ENCODE measurements at places on chromosomes 1 and 21. TPM values are rescaled to one million over a fixed set of nuclear protein-coding genes. Genes with fewer than 3 reads are reported as not detected.

The NTPCR gene
- polyA plus RNA-seq: 39.6 TPM

The CHI3L1 gene
- 1.1 TPM for polyA plus RNA-seq

The AMPD1 gene
- polyA plus RNA-seq: 81.2 TPM

The ACTL8 gene
- not detected for polyA plus RNA-seq

The CATSPER4 gene
- not detected for polyA plus RNA-seq

The PRRX1 gene
- polyA plus RNA-seq: 148 TPM

DNA sequence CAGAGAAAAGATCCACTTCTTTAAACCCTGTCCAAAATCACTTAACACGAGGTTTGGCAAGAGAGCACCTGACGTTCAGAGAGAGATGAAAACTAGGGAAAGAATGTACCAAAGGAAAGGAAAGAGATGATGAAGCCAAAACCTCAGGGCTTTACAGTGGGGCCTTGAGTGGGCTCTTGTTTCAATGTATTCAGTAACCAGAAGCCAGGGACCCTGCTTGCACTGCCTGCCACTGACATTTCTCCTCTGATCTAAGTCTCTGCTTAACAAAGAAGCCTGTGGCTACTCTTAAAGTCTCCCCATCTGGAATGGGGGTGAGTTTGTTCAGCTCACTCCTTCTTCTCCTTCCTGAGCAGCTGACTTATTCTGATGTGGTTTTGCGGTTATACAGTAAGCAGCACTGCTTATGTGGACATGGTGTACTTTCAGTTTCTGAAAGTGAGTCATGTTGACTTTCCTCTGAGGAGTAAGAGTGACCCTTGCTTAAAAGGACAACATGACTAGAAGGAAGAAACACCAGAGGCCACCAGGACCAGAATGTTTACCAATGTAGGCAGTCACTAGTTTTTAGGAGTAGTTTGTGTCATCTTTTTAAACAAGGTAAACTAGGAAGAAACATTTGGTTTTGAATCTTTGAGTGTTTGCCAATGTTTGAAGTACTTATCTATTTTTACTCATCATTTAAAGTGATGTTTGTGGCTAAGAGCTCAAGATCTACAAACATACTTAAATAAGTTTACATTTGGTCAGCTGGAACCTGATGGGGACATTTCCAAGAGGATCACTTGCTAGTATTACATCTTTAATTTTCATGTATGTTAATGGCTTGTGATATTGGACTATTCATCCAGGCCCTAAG is 87.4 kb downstream of the FASLG start:
- DNase-seq: peak; percentile 80

DNA sequence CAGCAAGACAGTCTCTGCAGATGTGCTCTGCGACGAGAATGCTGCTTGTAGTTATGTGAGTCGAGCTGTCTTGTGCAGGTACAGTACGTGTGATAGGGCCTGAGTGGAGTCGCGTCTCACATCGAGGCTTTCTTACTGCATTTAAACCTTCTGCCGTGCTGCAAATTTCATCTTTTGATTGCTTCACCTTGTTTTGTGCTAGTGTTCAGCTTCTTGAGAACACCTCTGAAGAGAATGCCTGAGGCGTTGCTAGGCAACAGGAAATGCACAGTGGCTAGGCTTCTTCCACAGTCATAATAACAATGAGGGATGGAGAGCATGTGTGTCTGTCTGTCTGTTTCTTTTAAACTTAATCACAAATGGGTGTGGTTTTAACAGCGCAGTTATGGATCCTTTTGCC is 52.9 kb downstream of the MRPS6 start:
- DNase-seq: peak; percentile 23

DNA sequence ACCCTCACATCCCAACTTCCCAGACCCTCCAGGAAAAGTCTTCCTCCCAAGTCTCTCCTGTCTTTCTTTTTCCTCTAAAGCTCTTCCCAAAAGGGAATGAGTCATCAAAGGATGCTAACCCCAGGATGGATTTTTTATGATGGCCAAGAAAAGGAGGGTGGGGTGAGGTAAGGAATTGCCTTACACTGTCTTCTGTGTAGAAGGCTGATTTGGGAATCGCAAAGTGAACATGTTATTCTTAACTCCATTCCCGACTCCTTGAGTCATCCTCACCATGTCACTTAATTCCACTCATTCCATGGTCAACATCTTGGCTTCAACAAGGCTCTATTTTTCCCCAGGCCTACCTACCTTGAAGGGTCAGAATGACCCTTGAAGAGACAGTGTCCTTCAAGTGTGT is 44.0 kb downstream of the TBX15 start:
- no peak for DNase-seq

GRCh38 chr1:225554216-225554812 is 98.6 kb downstream of the ENAH start:
- DNase-seq: peak; percentile 53

DNA sequence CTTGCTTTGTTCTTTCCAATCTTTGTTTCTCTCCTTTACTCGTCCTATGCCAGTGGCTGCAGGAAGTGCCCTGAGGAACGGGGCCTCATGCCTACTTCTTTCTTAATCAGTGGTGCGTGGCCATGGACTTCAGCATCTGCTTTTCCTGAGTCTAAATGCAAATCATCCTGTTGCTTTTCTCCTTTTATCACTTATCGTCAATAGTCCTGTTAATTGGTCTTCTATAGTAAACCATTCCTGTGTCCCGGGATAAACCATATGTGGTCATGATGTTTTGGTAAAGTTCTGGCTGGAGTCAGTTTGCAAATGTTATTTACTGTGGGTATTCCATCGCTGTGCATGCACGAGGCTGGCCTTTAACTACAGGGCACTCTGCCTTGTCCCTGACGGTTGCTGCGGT is 47.5 kb downstream of the AGPAT3 start:
- no peak for DNase-seq

- DNase-seq: no peak
These were observed 138.1 kb downstream of the TPR start for GRCh38 chr1:186236921-186237320.

GRCh38 chr1:12630946-12631530 is 12.8 kb upstream of the AADACL4 start:
- no peak for DNase-seq

GRCh38 chr1:38005195-38006007 is at the start of gene FHL3:
Gene FHL3, minus strand, starts transcription at chr1:38005514. Its CDS starts 6,102 bp downstream, at chr1:37999412.
- DNase-seq: peak; percentile 91

DNA sequence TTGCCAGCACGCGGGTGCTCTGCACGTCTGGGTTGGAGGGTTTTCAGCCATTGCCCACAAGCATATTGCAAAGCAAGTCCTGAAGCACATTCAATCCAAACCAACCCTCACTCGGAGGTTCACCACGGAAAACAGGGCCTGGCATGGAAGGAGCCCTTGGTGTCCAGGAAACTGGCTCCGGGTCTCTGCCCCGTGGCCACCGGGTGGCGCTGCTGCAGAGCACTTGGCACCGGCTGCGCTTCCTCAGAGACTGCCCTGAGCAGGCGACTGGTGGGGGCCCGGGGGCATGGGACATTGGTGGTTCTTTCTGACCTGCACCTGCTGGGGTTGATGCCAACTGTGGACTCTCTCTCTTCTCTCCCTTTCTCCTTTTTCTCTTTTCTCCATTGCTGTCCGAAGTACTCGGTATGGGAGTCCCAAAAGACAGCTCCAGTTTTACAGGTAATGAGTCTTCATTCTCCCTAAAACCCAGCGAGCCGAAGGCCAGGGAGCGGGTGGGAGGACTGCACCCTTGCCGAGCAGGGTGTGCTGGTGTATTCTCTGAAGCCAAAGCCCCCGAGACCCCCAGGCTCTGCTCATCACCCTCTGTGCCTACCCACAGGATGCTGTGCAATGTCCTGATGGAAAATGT is 4.1 kb upstream of the KCNAB2 start:
- no peak for DNase-seq

GRCh38 chr1:1098681-1099421 is 17.0 kb downstream of the C1orf159 start:
- DNase-seq: no peak

DNA sequence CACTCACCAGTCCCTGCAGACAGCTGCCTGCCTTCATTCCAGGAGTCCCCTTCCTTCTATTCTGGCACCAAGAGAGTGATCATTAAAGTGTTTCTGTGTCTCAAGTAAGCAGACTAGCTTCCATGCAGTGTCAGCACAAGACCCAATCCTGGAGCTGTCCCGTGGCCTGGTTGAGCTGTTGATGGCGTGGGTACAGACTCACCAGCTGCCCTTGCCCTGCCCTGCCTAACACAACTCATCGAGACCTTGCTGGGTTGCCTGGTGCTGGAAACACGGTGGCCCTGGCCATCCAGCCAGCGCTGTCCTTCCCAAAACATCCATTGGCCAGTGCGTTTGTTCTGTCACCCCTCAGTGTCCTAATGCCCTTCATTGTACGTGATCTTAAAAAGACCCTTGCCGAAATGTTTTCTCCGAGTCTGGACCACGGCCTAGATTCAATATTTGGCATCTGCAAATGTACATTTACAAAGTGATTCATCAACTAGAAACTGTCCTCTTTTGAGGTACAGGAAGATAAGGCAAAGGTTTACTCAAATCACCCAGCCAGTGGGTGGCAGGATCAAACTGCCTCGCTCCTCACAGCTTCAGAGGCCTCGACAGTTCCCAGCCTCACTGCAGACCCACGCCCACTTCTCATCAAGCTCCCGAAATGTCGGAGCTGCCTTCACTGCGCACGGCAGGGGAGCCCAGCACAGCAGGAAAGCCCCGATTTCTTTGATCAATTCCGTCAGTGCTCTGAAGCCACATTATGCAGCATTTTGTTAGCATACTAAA is 494.2 kb downstream of the KIF26B start:
- no peak for DNase-seq

GRCh38 chr1:225825607-225826007 is 15.7 kb downstream of the EPHX1 start:
- DNase-seq: peak; percentile 61

DNA sequence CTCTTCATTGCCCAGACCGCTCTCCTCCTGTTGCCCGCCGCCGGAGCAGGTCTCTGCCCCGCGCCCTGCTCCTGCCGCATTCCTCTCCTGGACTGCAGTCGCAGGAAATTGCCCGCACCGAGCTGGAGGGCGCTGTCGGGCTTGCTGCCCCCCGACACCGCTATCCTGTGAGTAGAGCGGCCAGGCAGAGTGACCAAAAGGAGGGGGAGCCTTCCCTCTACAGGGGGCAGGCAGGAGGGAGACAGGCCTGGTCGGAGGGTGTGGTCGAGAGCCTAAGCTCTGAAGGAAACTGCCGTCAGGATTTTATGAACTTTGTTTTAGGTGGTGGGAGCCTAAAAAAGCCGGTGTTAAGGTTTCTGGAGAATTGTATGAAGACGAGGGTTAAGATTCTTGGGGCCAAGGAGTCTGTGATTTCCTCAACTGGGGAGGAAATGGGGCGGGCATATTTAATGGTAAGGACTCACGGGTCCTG is 517 bp downstream of the LRIG2 start:
- peak; percentile 70 for DNase-seq

DNA sequence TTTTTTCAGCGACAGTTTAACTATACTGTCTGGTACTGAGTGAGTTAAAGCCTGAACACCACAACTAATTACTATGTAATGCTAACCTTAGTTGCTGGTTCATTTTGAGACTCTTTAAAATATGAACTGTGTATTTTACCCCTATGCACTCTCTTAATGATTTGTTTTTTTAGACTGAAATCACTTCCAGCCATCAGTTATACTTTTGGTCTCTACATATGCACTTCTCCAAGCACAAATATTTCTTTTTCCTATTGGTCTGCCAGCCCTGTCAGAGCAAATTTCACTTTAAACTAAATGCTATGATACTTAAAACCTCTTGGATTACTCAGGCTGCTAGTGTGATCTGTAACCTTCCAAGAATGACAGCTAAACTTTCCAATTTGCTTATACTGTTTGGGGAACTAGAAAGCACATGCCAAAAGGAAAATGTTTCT is 38.1 kb upstream of the SCYL3 start:
- DNase-seq: peak; percentile 96

GRCh38 chr1:174519844-174520243 is 72.1 kb downstream of the GPR52 start:
- peak; percentile 15 for DNase-seq

DNA sequence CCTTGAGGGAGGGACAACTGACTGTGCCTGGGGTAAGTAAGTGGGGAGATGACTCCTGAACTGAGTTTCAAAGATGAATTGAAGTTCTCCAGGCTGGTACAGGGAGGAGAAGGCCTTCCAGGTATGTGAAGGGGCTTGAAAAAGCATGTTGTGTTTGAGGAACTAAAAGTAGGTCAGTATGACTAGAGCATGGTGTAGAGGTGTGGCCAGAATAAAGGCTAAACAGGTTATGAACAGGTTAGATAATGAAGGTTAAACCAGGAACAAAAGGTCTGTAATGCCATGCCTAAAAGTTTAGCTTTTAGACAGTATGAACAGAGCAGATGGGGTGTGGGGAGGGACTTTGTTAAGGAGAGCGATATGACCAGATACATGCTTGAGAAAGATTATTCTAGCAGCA is 7.3 kb upstream of the CLSPN start:
- no peak for DNase-seq

GRCh38 chr1:117671781-117672501 is 66.1 kb downstream of the TENT5C start:
- DNase-seq: peak; percentile 83

Data from muscle of leg (tissue), 16 donors.